ENCODE measurements at places on chromosomes 1 and 21. TPM values are rescaled to one million over a fixed set of nuclear protein-coding genes. Genes with fewer than 3 reads are reported as not detected.

Gene HEYL
- 19.1 TPM for total RNA-seq

- DNase-seq: no peak
Measured at GRCh38 chr1:48462716-48463302, 9.2 kb downstream of the SPATA6 start.

Gene HAPLN2
- total RNA-seq: 1.9 TPM

GRCh38 chr1:216168546-216168945, 254.7 kb downstream of the USH2A start:
- DNase-seq: no peak

- no peak for DNase-seq
Measured at GRCh38 chr1:51313961-51314777, 16.2 kb downstream of the TTC39A start.

DNA sequence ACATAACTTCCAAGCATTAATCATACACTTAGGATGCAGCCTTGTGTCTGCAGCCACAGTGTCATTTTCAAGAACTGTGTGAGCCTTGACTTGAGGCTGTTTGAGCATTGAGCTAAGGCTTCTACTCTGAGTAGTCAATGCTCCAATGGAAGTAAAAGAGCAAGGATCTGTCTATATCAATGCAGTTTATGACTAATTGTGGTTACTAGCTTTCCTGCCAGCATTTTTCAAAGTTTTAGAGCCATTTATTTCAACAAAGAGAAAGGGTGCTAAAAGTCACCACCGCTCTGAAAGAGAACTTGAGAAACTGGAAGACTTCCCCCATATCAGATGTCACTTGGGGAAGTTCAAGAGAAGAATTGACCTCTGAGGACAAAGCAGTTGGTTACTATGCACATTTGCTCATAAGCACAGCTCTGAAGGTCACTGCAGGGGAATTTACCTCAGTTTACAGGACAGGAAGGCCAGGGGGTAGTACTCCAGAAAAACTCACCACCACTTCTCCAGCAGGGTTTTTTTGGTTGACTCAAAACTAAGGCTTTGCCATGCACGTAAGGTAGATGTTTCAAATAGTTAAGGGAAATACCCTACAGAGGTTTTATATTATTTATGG, 24.5 kb upstream of the RGS1 start:
- no peak for DNase-seq

Gene CENPL
- 4.3 TPM for total RNA-seq

DNA sequence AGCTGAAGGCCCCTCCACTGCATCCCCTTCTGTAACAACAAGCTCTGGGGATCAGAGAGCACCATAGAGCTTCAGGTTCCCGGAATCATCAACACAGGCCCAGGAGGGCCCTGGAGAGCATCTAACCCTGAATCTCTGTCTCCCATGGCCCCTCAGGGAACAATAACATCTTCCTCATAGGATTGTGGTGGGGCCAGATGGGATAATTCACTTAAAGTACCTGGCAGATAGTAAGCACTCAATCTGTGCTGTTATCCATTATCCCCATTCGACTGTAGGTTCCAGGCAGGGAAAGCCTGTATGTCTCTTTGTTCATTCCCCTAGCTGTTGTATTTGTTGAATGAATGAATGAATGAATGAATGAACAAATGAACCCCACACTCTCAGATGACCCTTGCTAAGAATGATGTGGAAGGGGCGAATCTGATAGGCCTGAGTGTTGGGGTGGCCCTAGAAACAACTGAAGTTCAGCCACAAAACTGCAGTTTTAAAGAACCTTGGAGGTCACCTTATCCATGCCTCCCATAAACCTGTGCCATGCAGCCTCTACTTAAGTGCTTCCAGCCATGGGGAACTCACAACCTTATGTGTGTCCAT, 14.5 kb downstream of the LAPTM5 start:
- no peak for DNase-seq

- DNase-seq: no peak
Measured at GRCh38 chr1:198015309-198015708, 98.1 kb downstream of the LHX9 start.

DNA sequence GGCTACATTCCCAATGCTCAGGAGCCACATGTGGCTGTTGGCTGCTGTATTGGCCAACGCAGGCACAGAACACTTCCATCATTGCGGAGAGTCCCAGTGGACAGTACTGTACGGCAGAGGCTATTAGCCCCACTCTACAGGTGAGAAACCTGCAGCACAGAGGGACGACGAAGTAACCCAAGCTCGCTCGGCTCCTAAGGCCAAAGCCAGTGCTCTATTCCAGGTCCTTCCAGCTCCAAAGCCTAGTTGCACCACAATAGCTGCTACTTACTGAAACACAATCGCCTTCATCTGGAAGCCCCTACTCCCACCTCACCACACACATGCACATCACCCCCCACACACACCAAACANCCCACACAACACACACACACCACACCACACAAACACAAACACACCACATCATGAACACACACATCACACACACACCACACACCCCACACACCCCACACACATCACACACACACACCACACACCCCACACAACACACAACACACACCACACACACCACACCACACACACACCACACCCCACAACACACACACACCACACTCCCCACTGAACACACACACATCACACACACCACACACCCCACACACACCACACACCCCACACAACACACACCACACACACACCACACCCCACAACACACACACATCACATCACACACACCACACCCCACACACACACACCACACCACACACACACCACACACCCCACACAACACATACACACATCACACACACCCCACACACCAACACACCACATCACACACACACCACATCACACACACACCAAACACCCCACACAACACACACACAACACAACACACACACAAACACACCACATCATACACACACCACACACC, 3.2 kb downstream of the LYPD8 start:
- DNase-seq: no peak

Gene CHRM3
- 0.18 TPM for total RNA-seq

GRCh38 chr1:29646161-29646775, 409.9 kb downstream of the PTPRU start:
- DNase-seq: no peak

Gene PODN
- total RNA-seq: 28.6 TPM

Gene TRPM2
- 2.9 TPM for total RNA-seq

Gene YTHDF2
- 44.4 TPM for total RNA-seq

DNA sequence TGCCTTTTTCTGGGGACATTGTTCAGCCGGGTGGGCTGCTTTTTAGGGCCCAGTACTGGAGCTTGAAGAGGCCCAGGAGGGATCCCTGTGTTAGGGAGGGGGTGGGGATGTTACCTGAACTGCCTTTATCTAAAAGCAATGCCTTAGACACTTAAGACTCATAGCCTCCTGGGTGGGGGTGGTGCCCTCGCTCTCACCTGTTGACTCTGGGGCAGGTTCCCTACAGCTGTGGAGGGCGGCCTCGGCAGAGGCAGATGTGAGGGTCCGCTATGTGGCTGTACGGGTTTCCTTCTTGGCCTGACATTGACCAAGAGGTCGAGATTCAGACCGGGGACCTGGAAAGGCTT, 716 bp downstream of the INAVA start:
- no peak for DNase-seq

DNA sequence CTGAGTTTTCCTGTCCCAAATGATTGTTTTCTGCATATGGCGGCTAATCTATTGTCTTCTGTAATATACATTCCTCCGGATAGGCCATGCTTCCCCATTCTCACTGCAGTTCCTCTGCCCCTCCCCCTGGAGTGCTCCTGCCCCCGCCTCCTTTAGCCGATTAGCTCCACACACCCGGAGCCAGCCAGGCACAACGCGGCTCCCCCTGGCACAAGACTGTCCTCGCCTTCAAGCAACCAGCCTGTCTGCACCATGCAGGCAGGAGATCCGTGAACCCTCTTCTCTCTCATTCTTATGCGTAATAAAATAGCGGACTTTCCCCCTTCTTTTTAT, 18.0 kb downstream of the SERTAD4 start:
- no peak for DNase-seq

- no peak for DNase-seq
Measured at GRCh38 chr21:28904961-28905435, 87.7 kb downstream of the LTN1 start.

- DNase-seq: no peak
Measured at GRCh38 chr1:36729289-36729688, 246.6 kb upstream of the CSF3R start.

DNA sequence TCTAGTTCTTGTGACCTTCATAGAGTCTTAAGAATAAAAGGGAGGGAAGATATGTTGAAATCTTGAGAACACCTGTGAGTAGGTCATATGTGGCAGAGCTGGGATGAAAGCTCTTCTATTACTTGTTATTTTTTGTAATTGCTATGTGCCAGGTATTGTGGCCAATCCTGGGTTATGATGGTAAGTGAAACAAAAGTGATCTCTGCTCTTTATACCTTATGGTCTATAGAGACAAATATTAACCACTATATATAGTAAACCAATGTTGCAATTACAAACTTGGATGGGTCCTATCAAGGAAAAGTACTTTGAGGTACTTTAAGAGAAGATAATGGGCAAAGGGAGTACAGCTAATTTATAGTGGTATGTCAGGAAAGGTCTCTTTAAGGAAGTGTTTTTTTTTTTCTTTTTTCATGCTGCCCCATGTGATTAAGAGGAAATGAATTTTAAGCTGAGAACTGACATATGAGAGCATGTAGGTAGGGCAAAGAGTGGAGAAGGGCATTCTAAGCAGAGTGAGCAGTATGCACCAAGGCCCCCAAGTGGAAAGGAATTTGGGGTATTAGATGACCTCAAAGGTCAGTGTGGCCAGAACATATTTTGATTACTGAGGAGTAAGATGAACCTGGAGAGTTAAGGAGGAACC, 43.3 kb downstream of the POU2F1 start:
- no peak for DNase-seq

Gene TFAP2E
- total RNA-seq: 0.47 TPM

DNA sequence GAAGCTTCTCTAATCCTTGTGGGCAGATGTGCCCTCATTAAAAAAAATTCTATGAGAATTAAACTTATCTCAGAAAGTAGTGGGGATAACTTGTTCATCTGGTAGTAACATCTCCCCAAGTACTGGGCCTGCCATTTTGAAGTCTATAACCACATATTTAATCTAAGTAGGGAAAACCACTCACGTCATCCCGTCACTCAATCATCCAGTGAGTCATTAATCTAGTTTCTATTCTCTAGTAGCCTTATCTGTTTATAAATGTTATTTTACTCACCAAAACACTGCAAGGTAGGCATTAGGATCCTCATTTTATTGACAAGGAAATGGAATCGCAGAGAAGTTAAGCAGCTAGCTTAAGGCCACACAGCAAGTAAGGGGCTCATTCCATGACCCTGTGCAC, 221.9 kb downstream of the ATG4C start:
- no peak for DNase-seq

- DNase-seq: no peak
Measured at GRCh38 chr1:80375662-80376061, 1369.1 kb upstream of the ADGRL4 start.

DNA sequence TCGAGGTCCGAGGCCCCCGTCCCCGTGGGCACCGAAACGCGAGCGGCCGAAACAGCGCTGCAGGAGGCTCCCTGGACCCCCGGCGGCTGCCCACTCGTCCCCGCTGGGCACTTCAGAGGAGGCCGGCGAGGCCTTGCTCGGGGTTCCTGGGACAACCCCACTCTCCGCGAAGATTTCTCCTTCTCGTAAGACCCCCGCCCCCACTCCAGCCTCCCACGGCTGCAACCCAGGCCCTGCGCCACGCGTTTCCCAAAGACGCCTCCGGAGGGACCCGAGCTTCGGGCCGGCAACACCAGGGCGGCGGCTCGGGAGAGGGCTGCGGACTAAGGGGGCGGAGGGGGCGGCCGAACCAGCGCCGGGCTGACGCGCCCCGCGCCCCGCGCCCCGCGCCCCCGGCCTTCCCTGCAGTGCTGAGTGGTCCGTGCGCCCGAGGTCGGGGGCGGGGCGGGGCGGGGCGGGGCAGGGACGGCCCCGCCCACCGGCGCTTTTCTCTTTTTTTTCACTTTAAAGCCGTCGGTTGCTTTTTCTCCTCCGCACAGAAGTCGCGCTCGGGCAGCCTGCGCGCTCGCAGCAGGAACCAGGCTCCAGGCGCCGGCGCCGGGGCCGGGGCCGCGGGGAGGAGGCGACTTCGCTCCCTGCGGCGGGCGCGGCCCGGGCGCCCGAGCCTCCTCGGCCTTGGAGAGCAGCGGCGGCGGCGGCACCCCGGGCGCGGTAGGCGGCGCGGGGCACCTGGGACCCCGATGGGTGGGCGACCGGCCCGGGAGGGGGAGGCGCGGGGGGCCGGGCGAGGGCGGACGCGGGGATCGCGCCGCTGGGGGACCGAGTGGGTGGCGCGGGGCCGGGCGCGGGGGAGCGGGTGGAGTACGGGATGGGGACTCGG, at the start of gene SPSB1:
Gene SPSB1 (plus strand): TSS at position 534 of the 880 bp plus-strand sequence. CDS start 62,998 bp downstream, outside the sequence.
- peak; percentile 76 for DNase-seq

GRCh38 chr1:162632217-162632666, at the start of gene DDR2:
TSS of gene DDR2 (plus strand) at chr1:162632464. CDS start at chr1:162719064, 86,600 bp downstream.
- DNase-seq: peak; percentile 82

DNA sequence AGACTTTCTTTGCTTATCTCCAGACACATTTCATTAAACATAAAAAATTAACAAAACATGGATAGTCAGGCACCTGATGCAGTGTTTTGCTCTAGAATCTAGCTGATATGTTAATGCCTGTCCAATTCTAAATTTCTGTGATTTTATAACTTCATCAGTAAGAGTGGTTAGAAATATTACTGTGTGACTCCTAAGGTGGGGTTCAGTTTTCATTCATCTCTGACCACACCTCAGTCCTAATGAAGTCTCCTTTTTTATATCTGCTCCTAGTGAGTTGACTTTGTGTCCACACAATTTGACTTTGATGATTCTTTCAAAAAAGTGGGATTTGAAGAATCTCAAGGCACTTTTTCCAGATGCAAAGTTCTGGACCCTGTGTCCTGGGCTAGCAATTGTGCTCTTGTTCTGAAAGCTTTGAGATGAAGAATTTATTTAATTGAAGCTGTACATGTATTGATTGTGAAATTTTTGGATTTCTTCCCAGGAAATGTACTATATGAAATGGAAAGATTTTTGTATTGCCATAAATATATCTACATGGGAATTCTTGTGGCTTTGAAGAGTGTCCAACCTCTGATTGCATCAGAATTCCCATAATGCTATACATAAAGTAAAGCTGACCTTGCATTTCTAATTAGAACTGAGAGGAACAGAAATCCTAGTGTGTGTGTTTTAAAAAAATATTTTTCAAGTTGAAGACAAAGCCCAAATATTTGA, 111.2 kb downstream of the GIPC2 start:
- no peak for DNase-seq

Gene PTGER3
- 22.6 TPM for total RNA-seq

Gene TP73
- not detected for total RNA-seq

Gene CDCP2
- not detected for total RNA-seq

- DNase-seq: no peak
Measured at GRCh38 chr21:15935530-15935929, 205.7 kb downstream of the USP25 start.

Gene RGS8
- 0.05 TPM for total RNA-seq

Gene DRAXIN
- not detected for total RNA-seq

GRCh38 chr1:57874418-57874877, 450.6 kb upstream of the DAB1 start:
- DNase-seq: no peak

All from left cardiac atrium (tissue), 4 donors.